ENCODE measurements at places on chromosomes 12 and 14.

DNA sequence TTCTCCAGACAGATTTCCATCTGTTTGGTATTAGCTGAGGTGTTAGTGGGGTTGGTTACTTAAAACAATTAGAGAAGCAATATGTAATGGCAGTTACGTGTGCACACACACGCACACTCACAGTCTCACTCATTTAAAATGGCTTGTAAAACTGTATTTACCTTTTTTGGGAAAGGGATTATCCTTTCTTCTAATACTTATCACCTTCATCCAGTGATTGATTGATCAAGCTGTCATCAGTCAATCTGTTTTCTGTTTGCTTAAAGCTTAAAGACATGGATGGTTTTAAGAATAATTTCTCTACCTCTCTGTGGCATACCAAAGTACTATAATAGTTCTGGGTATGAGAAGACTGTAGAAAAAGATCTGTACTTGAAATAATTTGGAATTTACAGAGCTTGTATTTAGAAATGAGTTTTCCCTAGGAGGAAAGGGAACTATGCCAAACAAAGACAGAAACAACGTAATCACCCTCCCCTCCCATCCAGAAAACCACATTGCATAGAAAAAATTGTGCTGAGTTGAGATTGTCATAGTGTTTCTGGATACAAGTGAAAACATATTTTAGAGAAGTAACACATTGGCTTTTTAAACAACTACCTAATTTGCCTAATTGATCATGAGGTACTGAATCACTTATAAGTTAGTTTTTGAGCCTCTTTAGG, 455.8 kb downstream of the PCNX1 start:
- no peak for DNase-seq

DNA sequence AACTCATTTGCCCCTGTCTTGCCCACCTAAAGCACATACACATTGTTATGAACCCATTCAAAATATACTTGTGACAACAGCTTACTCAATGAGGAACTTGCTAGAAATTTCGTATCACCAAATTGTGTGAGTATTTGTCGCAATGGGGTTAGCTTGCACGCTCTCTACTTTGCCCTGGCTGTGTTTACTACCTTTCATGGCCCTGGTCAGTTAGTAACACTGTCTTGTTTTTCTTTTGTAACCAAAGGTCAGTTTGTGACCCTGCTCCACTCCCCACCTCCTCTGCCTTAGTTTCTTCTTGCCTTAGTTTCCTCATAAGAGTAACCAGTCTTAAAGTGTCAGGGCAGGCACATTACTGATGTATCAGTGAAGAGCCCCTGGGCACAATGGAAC, 205.8 kb upstream of the EEA1 start:
- DNase-seq: no peak

DNA sequence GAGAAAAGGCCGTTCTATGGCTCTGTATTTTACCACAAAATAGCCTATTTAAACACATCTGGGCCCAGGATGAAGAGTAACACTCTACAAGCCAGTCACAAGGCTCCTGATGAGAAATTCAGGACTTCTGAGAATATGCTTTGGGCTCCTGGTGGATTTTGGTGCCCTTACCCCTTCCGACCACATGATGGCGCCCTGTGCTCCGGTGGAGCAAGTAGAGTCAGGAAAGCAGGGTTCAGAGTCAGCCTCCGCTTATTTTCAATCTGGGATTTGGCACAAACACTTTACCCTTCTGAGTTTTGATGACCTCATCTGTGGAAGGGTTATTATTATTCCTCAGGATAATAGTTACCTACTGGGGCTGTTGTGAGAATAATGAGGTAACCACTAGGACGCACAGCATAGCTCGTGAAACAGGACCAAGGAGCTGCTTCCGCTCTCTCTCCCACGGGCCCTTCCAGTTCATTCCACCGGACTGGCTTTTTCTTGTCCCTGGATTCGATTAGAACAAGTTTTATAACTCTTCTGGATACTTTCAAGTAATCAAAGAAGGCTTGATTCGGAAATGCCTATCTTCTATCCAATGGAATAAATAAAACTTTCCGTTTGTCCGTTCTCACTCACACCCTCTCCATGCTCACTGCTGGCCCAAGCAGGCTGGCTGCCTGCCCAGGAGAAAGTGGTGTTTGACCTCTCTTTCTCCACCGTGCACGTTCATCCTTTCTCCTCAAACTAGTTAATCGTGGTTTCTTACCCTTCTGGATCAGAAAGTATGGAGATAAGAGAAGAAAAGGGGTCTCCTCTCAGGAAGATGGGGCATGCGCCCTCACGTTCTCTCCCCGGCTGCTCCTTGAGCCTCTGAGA, 104.6 kb downstream of the GALC start:
- no peak for DNase-seq

DNA sequence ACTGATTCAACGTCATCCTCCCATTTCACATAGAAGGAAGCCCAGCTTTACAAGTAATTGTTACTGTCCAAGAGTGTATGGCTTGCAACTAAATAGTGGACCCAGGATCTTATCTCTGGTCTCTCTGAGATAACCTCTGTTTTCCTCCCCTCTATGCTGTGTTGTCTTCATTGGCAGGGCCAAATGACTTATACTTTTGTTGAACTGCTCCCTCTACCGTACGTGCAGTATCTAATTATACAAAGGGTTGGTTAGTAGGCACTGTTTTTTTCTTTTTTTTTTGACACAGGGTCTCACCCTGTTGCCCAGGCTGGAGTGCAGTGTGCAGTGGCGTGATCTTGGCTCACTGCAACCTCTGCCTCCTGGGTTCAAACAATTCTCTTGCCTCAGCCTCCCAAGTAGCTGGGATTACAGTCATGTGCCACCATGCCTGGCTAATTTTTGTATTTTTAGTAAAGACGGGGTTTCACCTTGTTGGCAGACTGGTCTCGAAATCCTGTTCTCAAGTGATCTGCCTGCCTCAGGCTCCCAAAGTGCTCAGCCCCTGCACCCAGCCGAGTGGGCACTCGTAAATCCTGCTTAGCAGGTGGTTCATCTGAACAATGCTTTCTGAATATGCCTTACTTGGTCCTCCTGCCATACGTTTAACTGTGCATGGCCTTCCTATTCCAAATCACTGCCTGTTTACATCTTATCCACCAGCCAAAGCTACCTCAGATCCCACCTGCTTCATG, 162.1 kb downstream of the ADCK1 start:
- no peak for DNase-seq

- DNase-seq: no peak
Observed at GRCh38 chr12:106498056-106498455, 84.7 kb upstream of the RFX4 start.

DNA sequence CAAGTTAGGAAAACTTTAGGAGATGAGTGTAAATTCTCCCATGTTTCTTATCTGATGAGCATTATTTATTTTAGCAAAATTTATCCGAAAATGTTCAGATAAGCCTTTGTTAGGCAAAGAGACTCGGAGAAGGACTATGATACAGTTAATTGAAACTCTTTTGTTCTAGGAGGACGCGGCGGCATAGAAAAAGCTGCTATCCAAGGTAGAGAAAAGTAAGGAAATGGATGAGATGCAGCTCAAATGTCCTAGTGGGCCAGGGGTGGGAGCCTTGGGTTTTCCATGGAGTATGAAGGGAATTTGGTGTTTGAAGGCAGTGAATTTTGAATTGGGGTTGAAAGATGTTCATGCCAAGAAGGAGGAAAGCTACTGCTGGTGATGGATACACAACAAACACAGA, 1504.5 kb downstream of the AACS start:
- no peak for DNase-seq

DNA sequence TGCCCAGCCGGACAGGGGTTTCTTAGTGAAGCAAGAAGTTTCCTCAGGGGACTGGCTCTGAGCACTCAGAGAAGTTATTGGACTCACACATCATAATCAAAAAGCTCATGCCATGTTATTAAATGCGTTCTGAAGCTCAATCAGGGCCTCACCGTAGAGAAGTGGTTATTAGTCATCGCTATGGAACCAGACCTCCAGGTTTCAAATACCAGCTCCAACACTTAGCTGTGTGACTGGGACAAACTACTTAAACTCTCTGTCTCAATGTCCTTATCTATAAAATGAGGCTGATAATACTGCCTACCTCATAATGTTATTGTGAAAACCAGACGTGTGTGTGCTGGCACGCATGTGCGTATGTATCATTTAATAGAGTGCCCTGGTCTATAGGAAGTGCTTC, 7.3 kb downstream of the STAT6 start:
- no peak for DNase-seq

DNA sequence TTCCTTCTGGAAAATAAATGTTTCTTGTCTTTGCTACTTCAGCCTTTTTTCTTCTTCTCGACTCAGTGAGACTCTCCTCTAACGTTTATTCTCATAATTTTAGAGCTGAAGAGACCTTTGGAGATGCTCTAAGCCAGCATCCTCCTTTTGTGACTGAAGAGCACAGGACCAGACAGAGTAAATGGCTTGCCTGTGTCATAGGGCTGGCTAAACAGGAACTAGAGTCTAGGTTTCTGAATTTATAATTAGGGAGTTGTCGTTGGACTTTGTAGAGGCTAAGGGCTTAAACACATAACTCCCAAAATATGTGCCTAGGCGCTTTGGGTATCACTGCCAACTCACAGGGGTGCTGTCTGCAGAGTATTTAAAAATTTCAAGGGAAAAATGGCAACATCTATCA, 98.5 kb downstream of the FGD4 start:
- no peak for DNase-seq

DNA sequence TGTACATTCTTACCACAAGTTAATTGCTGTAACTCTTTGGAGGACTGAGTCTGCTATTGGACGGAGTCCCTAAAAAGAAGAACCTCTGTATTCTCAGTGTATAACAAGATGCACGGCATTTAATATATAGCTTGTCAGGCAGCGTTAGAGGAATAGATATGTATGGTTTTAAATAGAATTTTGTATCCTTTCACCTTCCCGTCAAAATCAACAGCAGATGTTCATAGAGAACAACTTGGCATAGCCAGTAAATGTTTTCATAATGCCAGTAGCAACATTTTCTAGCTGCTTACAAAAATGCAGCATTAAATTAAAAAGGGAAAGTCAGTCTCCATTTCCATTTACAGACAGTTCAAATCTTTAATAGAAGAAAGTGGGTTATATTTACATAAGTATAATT, 6.8 kb downstream of the SCYL2 start:
- DNase-seq: no peak

- no peak for DNase-seq
Observed at GRCh38 chr14:50605766-50606165, 45.8 kb downstream of the ATL1 start.

GRCh38 chr12:28552251-28552970, 362.2 kb downstream of the CCDC91 start:
- DNase-seq: no peak

DNA sequence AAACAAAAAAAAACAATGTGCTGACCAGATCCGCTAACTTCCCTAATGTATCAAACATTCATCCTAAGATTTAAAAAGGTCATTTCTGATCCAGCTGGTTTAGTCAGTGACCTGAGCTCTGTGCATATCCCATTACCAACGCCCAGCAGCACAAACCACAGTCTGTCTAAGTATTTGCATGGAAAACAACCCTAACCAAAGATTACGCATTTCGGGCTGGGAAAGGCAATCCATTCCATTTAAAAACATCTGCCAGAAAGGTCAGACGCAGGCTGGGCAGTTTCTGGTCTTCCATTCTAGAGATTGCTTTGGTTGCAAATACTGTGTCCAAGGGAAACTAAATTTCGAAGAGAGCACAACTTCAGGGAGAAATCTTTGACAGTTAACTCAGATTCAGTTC, 234.9 kb downstream of the FLRT2 start:
- DNase-seq: no peak

DNA sequence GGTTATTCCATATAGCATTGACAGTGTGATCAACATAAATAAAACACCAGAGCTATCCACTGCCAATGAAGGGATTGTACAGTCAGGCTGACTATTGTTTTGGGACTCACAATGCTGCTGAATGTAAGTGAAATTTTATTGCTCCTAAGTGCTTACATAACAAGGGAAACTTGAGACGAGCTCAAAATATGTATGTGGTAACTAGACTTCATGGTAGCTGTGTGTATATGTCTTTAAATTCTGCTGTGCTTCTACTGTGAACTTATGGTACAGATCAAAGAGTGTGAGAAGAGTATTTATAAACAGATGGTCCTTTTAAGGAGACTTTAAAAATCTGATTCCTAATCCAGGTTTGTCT, 6.9 kb downstream of the FLRT2 start:
- DNase-seq: no peak
